Fibroblast of skin of left biceps (primary cell): ENCODE measurements at places on chromosomes 7 and 10.

GRCh38 chr10:71891437-71891836 is 40.4 kb upstream of the PSAP start:
- DNase-seq, result no peak

DNA sequence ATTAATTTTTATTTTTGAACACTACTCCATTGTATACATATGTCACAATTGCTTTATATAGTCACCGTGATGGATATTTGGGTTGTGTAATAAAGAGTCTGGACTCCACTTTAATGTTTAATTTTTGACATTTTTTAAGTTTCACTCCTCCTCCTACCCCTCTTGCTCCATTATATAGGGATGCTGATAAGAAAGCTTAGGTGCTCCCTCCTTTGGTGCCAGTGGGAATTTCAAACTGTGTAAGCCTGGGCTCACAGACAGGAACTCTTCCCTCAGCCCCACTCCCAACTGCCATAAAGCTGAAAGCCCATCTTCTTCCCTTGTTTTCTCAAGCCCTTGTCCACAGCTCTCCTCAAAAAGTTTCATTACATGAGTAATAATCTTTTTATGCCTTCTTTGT is 47.6 kb downstream of the TWIST1 start:
- DNase-seq, result no peak

DNA sequence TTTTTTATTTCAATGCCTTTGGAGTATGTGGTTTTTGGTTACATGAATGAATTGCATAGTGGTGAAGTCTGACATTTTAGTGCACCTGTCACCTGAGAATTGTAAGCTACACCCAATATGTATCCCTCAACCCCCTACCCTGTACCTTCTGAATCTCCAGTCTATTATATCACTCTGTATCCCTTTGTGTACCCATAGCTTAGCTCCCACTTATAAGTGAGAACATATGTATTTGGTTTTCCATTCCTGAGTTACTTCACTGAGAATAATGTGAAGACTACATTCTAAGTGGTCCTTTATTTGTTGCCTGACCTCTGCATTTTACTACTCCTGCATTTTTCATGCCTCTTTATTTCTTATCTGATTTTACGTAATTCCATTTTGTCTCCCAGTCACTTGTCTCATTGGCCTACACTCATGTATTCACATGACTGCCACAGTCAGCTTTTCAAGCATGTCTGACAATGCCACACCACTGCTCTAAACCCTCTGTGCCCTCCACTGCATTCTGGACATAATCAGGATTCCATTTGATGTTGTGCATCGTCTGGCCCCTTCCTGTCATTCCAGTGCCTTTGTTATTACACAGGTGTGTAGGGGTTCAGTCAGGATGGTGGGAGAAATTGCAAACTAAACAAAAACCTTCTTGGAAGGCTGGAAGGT is 1325.5 kb downstream of the XPNPEP1 start:
- DNase-seq, result no peak

GRCh38 chr7:14286036-14286435 is 296.6 kb upstream of the ETV1 start:
- no peak for DNase-seq

- DNase-seq, result no peak
These were observed 79.6 kb upstream of the MTPN start for GRCh38 chr7:136056651-136057231.

- no peak for DNase-seq
These were observed 80.9 kb downstream of the DOCK4 start for GRCh38 chr7:112125250-112125649.

- no peak for DNase-seq
These were observed 51.4 kb downstream of the TPK1 start for GRCh38 chr7:144784441-144784840.

DNA sequence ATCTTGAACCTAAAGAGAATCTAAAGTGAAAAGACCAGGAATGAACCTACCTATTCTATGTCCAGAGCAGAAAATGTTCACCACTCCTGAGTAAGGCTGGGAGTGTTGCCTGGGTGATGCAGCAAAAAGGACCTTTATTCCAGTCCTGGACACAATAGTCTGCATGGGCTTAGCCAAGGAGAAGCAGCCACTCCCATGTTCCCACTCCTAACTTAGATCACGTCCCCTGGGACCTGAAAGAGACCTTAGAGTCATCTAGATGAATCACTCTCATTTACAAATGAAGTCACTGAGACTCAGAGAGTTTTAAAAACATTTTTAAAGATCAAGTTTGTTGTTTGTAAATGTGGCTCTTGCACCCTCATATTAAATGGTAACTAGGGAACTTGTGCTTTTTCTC is 763.4 kb downstream of the KCNMA1 start:
- no peak for DNase-seq

- DNase-seq, result no peak
These were observed 435.0 kb downstream of the POM121L12 start for GRCh38 chr7:53470336-53470970.

- no peak for DNase-seq
These were observed 470.0 kb downstream of the SUGCT start for GRCh38 chr7:40604601-40605438.

DNA sequence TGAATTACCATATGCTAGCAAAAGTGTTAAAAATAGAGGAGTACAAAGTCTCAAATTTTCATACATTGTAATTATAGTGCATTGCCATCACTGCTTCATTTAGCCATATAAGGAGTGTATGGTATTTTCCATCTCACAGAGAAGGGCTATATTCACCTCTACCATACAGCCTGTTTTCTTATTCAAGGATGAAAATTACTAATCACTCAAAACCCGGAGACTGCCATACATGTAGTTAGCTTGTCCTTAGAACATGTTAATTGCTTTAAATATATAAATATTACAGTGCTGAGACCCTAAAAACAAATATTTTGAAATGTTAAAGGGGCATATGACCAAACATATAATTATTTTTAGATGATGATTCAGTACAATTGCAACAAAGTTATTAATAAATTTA is 49.4 kb downstream of the CPEB3 start:
- no peak for DNase-seq

DNA sequence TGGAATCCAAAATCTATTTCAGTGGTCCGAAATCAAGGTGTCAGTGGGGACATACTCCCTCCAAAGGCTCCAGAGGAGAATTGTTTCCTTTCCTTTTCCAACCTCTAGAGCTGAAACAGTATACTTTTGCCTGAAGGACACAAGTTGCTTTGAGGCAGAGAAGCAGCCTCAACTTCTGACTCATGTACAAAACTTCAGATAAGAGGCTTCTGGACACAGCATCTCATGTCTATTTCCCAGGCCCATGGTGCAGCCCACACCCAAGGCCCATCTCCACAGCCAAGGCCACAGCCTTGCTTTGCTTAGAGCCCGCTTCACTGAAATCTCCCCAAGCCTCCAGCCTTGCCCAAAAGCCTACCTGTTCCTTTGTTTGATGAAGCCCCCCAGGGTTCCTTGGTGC is 68.9 kb downstream of the ZNF467 start:
- DNase-seq, result no peak

GRCh38 chr10:100748231-100749058 is 3.1 kb downstream of the PAX2 start:
- DNase-seq, result no peak

GRCh38 chr10:63719226-63719856 is 198.1 kb downstream of the REEP3 start:
- DNase-seq, result no peak

- peak; percentile 9 for DNase-seq
These were observed 143.6 kb downstream of the HBP1 start for GRCh38 chr7:107312418-107312817.

DNA sequence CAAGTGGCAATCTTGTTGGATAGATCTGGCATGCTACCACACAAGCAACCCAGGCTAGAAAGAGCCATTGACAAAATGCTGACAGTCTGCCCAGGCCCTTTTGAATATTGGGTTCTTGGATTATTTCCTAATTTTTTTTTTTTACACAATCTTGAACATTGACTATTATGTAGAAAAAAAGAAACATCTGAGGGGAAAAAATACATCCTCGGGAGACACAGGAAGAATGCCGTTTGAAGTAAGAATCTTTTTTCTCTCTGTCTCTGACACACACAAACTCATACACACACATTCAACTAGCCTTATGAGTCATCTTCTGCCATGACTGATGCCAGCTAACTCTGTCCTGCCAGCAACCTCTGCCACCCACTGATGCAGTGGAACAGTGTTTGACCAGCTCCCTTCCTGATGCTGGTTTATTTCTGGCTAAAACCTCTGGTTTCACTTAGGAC is 47.2 kb downstream of the SORBS1 start:
- no peak for DNase-seq

DNA sequence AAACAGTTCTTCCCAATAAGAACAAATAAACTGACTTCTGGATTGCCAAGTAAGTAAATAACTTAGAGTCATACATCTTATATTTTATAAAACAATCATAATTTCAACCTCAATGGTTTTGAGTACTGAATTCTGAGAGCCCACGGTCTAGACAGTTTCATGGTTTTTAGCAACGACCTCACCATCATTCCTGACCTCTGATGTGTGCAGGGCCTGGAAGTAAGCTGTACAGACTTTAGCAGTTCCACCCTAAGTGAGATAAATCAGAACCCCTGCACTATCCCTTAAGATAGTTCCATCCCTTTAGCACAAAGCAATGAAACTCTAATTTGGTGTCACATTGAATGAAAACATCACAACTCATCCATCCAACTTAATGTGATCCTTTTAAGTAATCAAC is 86.0 kb downstream of the NEBL start:
- DNase-seq, result no peak

DNA sequence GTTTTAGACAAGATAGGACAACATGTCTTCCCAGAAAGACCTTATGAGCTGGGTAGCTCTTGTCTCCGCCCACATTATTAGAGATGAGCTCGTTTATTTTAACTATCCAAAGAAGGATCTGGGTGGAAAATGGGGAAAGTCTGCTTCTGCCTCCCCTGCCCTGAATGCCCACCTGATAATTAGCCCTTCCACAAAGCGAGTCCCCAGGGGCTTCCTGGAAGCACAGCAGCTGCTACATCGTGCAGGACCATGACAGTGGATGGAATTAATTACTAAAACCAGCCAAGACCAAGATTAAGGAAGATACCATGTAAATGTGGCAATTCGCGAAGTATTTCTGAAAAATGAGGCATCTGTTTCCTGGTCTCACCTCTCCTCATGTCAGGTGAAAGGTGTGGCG is 374.4 kb downstream of the PAXIP1 start:
- no peak for DNase-seq

DNA sequence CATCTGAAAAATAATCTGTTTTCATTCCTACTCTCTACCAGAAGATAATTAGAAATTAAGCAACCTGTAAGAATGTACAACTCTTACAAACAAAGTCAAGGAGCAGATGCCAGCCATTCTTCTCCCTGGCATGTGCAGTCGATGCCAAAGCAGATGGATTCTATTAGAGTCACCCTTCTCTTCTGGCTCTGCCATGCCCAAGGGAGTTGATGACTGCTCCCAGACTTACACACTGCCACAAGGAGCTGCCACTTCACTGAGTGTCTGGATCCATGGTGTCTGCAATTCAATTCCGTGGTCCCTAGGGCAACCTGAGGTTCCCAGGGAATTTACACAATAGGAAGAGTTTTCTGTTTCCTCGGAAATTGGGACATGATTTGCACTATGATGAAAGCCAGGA is 89.1 kb upstream of the IFRD1 start:
- DNase-seq, result no peak

GRCh38 chr7:92028226-92028625 is 87.6 kb downstream of the AKAP9 start:
- no peak for DNase-seq
